Kidney tubule cell (primary cell): ENCODE measurements at places on chromosomes 5 and 9.
A peak's percentile ranks its signal among the peaks of the same experiment; 100 is the strongest.

DNA sequence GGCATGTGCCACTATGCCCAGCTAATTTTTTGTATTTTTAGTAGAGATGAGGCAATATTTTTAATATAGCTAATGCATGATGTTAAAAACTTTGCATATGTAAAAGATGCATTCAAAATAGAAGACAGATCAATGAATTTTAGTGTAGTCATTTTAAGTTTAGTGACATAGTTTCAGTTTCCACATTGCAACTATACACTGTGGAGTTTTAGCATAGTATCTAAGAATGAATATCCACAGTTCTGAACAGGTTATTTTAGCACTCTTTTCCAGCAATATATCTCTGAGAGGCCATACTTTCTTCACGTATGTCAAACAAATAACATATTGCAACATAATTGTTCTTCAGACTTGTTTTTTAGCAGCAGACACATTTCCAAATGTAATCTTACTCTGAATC, 39.3 kb downstream of the RAB24 start:
- no peak for DNase-seq

DNA sequence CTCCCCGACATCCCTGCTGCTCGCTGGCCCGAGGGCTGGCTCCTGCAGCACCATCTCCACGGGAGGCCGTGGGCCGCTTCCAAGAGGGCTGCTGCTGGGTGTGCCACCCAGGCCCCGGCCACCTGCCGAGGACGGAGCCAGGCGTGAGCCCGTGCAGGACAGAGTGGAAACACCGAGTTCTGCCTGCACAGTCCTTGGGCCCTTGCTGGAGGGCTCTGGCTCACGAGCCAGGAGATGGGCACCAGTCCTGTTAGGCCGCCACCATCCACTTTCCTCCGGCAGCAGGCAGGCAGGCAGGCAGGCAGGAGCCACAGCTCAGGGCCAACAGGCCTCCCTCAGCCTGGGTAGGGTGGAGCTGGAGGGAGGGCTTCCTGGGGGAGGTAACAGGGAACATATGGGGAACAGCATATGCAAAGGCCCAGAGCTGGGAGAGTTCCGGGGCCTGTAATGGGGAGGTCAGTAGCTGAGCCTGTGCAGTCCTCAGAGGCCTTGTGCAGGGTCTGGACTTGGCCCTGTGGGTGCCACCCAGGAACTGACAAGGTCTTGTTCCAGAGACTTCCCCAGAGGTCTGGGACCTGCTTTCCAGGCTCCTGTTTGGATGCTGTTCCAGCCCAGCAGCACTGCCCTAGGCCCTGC, 31.9 kb downstream of the RXRA start:
- DNase-seq = no peak

GRCh38 chr5:55675119-55675518, 37.0 kb downstream of the SLC38A9 start:
- DNase-seq = no peak

- peak; percentile 89 for DNase-seq
These were observed at the start of gene SPINK13 for GRCh38 chr5:148268566-148268965. Gene SPINK13 (plus strand): TSS chr5:148268794. CDS start chr5:148270073, 1,279 bp downstream.

- DNase-seq = no peak
These were observed 182.8 kb downstream of the MCTP1 start for GRCh38 chr5:95102080-95102479.

- DNase-seq = no peak
These were observed 7.3 kb downstream of the STKLD1 start for GRCh38 chr9:133383438-133383837.

DNA sequence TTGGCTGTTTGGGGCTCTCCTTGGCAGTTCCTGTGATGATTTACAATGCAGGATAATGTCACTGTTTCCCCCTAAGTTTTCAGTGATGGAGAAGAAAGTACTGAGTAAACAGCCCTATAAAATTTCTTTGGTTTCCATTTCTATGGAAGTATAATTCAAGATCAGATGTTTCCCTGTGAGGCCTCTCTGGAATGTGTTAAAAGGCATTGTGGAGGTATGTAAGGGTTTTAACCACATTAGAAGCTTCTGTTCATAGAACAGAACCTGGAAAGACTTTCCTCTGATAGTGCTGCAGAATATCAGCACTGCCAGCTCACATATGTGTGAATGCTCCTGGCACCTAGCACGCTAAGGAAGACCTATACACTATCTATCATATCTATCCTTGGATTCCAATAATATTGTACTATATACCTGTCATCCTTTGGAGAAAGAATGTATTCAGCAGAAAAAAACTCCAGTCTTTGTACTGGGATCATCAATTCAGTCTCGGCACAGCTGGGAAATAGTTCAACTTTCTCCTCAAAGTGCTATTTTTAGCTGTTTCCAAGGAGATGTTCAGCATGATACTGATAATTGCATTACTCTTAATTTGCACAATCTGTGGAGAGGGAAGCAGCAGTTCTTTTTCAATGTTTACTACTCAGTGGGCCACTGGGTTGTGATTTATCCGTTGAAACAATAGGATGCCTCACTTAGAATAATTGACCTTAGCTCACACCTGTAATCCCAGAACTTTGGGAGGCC, 21.9 kb downstream of the TTC1 start:
- no peak for DNase-seq

- DNase-seq = no peak
These were observed 17.5 kb downstream of the CDH12 start for GRCh38 chr5:22835686-22836085.

DNA sequence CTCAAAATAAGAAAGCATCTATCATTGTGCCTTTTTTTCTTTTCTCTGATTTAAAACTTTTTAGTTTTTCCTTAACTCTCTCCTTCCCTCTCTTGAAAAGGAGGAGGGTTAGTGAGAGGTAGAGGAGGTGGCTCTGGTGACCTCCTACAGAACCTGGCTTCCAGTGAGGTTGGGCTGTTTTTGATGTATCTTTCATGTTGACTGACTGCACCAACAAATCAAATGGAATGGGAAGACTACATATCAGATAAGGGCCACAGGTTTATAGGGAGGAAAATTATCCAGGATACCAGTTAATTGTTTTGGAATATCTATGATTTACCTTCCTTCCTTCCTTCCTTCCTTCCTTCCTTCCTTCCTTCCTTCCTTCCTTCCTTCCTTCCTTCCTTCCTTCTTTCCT, 173.2 kb downstream of the ZSWIM6 start:
- no peak for DNase-seq

GRCh38 chr9:101485924-101486692, 47.5 kb upstream of the RNF20 start:
- DNase-seq = peak; percentile 51

DNA sequence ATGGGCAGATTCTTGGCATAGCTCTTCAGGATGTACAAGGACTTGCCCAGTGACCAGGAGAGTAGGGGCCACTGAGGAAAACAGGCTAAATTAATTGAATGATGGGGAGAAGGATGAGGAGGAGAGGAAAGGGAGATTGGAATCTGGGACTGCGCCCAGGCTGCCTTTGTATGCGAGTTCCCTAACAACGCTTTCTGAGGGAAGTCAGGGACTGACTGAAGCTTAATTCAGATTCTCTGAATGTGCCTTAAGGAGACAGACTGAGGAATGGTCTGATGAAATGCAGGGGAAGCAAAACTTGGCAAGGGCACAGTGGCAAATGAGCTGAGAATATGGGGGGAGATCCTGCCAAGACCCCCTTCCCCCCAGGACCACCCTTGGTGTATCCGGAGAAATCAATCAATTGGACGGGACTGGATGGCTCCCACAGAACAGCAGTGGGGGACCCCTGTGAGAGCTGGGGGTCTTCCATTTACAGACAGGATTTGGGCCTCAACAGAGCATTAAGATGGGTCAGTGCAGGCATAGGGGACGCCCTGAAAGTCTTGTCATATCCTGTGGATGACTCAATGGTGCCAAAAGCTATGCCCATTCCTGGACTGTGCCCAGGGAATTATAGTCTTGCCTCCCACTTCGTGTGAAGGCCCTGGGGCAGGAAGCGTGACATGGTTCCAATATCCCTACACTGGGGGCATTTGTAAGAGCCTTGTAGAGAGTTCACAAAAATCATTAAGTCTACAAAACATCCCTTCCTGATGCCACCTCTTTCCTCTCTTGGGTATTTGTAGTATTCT, 215.5 kb upstream of the TNC start:
- peak; percentile 44 for DNase-seq

GRCh38 chr9:100413839-100414420, 13.0 kb upstream of the MSANTD3 start:
- DNase-seq = no peak

DNA sequence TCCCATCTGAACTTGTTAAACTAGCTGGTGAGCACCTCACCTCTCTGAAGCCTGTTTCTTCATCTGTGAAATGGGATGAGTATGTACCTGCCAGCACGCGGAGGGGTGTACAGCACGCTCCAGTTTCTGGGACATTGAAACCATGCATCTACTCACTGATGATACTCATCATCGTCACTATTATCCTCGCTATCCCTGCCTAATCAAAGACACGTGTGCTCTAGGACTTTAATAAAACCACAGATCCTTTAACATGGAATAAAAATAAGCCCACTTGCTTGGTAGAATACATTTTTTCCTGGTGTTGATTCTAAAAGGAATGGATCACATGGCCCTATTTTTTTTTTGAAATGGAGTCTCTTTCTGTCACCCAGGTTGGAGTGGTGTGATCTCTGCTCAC, 37.3 kb upstream of the POMT1 start:
- no peak for DNase-seq

GRCh38 chr9:122195875-122196274, 32.9 kb downstream of the LHX6 start:
- no peak for DNase-seq

GRCh38 chr9:2593744-2594143, 27.8 kb upstream of the VLDLR start:
- DNase-seq = no peak

DNA sequence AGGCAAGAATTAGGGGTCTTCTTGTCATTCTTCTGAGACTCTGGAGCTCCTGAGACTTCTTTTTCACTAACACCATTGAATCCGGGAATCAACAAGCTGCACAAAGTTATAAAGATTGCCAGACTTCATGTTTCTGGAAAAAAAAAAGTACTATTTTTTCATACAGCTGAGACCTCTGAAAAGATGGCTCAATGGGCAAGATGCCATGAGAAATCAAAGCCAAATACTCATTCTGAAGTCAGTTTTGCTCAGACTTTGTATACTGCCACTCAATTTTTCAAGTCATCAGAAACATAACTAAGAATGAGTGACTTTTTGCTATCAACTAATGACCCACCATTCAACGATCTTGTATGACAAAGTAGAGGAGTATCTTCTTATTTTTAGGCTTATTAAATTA, 512.0 kb downstream of the RAB3C start:
- DNase-seq = no peak

GRCh38 chr5:80207832-80208231, 48.0 kb downstream of the SERINC5 start:
- no peak for DNase-seq

DNA sequence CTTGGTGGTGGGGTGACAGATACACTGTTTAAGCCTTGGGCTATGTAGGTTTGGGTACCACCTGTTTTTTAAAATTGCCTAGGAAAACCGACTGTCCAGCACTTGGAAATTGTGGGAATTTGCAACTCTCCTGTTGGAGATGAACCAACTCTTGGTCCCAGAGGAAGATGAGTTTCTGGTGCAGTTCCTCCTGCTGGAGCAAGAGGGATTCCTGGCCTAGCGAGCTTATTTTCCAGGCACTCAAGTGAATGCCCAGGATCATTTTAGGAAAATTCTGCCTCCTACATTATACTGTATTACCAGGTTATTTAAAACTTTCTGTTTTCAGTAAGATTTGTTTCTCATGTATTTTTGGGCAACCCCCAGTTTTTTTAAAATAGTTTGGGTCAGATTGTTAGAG, 33.7 kb downstream of the AP3S1 start:
- DNase-seq = no peak

DNA sequence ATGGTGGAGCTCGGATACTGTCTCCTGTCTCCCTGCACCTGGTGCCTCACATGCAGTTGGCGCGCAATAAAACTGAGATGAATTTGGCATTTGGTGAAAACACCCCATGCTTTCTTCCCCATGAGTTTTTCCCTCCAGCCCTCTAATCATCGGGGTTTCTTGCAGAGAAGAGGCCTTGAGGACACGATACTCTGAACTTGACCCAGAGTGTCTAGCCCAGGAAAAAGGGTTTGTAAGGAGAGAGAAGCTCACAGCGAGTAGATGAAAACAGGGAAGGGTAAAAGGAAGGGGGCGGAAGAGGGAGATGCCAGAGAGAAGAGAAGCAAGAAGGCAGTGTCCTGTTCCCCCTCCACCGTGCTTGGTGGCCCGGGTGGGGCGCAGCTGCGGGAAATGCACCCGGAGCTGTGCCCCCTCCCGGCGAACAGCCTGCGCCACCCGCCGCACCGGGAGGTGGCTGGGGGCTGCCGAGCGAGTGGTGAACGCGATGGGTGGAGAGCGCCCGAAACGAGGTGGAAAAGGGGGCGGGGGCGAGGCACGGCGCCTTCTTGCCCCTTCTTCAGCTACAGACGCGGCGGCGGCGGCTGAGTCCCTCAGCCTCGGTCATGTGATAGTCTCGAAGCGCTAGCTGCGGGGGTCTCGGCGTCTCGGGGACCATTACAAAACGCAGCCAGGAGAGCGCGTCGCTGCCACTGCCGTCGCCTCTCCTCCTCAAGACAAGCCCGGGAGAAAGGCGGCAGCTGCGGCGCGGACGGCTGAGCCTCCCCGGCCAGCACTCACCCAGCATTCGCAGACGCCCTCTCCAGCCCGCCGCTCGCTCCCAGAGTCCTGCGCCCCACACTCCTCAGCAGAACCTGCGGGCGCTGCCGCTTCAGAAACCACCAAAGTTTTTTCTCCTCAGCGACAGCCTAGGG, 1.1 kb upstream of the FOXB2 start:
- DNase-seq = no peak

DNA sequence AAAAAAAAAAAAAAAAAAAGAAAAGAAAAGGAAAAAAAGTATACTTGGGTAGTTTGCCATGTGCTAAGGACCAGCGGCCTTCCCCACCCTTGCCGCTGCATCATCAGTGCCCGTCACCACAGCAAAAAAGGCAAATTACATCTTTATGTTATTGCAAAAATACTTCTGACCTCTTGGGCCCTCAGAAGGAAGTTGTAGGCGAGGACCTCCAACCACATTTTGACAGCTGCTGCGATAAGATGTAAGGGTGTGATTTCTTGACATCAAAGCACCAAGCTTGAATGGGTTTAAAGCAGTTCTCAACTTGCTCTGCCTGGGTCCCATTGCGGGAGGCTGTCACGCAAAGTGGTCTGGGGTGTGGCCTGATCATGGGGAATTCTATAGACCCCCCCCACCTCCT, 39.2 kb downstream of the DMRT1 start:
- no peak for DNase-seq

- no peak for DNase-seq
These were observed 7.4 kb upstream of the IFNA1 start for GRCh38 chr9:21432672-21433425.

- no peak for DNase-seq
These were observed 124.3 kb upstream of the CACNA1B start for GRCh38 chr9:137753192-137753765.
